Tibial nerve (tissue), 4 donors: ENCODE measurements at places on chromosomes 12 and 14. TPM values are rescaled to one million over a fixed set of nuclear protein-coding genes. Genes with fewer than 3 reads are reported as not detected.
A peak's percentile ranks its signal among the peaks of the same experiment; 100 is the strongest.

The TSPAN31 gene
- total RNA-seq = 47.1 TPM

- H3K4me1 ChIP-seq = peaks cover 32% of the 10 kb centered on the region
- no peak overlapping the region for H3K4me3 ChIP-seq
- H3K27me3 ChIP-seq = no peaks in the 10 kb centered on the region
- no peak overlapping the region for H3K27ac ChIP-seq
- DNase-seq = no peak
These were observed 17.2 kb downstream of the PTGES3 start for GRCh38 chr12:56670836-56671235.

The GLIPR1L1 gene
- total RNA-seq = not detected

- no peak for DNase-seq
- no peak overlapping the region for H3K4me3 ChIP-seq
- no peak overlapping the region for H3K27ac ChIP-seq
- no peaks in the 10 kb centered on the region for H3K27me3 ChIP-seq
These were observed 417.9 kb downstream of the AEBP2 start for GRCh38 chr12:19857204-19857603.

- H3K36me3 ChIP-seq = no peaks in the 10 kb centered on the region
- H3K4me1 ChIP-seq = no peaks in the 10 kb centered on the region
- no peak for DNase-seq
- no peaks in the 10 kb centered on the region for H3K27me3 ChIP-seq
- H3K27ac ChIP-seq = no peak overlapping the region
- no peak overlapping the region for H3K4me3 ChIP-seq
These were observed 41.4 kb upstream of the TBX5 start for GRCh38 chr12:114447274-114447716.

GRCh38 chr14:53850714-53851296 lies 105.8 kb downstream of the BMP4 start:
- no peaks in the 10 kb centered on the region for H3K4me1 ChIP-seq
- H3K36me3 ChIP-seq = no peaks in the 10 kb centered on the region
- no peak overlapping the region for H3K27ac ChIP-seq
- DNase-seq = no peak

- no peak overlapping the region for H3K27ac ChIP-seq
- no peaks in the 10 kb centered on the region for H3K4me1 ChIP-seq
These were observed 148.3 kb downstream of the KCNH5 start for GRCh38 chr14:62896932-62897456.

The ANO4 gene
- 3.9 TPM for total RNA-seq

DNA sequence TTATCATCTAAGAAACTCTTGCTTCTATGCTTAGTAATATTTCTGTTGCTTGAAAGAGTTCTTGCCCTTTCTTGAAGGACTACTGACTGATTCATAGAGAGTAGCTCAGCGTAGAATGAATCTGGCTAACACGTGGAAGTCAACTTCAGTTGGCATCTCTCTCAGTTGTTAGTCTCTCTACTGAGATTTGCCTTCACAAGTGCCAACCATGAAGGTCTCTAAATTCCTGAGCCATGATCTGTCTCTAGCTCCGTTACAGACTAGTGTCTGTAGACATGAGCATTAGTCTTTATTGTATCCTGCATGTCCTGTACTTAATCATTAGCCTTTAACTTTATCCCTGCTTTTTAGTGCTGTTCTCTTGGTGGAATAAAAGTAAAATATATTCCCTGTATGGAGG lies 19.1 kb upstream of the ALX1 start:
- H3K4me1 ChIP-seq = no peaks in the 10 kb centered on the region
- no peak overlapping the region for H3K27ac ChIP-seq
- no peaks in the 10 kb centered on the region for H3K36me3 ChIP-seq
- no peak for DNase-seq

The P3H3 gene
- 45.8 TPM for total RNA-seq

GRCh38 chr12:22201101-22201500 lies 133.4 kb downstream of the ST8SIA1 start:
- H3K27ac ChIP-seq = no peak overlapping the region
- DNase-seq = no peak
- no peaks in the 10 kb centered on the region for H3K27me3 ChIP-seq
- no peak overlapping the region for H3K4me3 ChIP-seq
- no peaks in the 10 kb centered on the region for H3K4me1 ChIP-seq

GRCh38 chr14:89276424-89276975 lies 140.5 kb downstream of the FOXN3 start:
- no peaks in the 10 kb centered on the region for H3K4me1 ChIP-seq
- H3K27me3 ChIP-seq = no peaks in the 10 kb centered on the region
- H3K27ac ChIP-seq = no peak overlapping the region
- no peak overlapping the region for H3K4me3 ChIP-seq
- DNase-seq = no peak

The EEF1AKMT3 gene
- 10.5 TPM for total RNA-seq

The SLC5A8 gene
- not detected for total RNA-seq

GRCh38 chr12:109270494-109270893 lies 38.6 kb downstream of the FOXN4 start:
- peaks cover 58% of the 10 kb centered on the region for H3K36me3 ChIP-seq
- H3K4me3 ChIP-seq = no peak overlapping the region
- H3K27me3 ChIP-seq = no peaks in the 10 kb centered on the region
- no peak overlapping the region for H3K27ac ChIP-seq

The SLC38A4 gene
- total RNA-seq = not detected

DNA sequence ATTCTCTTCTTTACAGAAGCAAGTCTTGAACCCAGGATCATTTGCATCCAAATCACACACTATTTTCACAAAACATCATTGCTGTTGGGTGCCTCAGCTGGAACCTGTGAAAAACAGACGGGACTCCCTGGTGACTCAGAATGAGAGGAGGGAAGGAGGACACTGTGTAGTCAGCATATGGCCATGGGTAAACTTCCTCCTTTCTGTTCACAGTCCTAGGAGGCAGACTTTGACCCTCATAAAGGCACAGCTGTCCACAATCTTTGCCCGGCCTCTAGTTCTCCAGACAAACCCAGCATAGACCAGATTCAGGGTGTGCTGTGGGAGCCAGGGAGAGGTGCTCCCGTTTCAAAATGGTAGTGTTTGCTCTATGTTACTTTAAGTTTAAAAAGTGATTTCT lies 62.0 kb downstream of the DYRK2 start:
- DNase-seq = no peak
- no peaks in the 10 kb centered on the region for H3K27me3 ChIP-seq
- no peaks in the 10 kb centered on the region for H3K36me3 ChIP-seq
- no peaks in the 10 kb centered on the region for H3K4me1 ChIP-seq

DNA sequence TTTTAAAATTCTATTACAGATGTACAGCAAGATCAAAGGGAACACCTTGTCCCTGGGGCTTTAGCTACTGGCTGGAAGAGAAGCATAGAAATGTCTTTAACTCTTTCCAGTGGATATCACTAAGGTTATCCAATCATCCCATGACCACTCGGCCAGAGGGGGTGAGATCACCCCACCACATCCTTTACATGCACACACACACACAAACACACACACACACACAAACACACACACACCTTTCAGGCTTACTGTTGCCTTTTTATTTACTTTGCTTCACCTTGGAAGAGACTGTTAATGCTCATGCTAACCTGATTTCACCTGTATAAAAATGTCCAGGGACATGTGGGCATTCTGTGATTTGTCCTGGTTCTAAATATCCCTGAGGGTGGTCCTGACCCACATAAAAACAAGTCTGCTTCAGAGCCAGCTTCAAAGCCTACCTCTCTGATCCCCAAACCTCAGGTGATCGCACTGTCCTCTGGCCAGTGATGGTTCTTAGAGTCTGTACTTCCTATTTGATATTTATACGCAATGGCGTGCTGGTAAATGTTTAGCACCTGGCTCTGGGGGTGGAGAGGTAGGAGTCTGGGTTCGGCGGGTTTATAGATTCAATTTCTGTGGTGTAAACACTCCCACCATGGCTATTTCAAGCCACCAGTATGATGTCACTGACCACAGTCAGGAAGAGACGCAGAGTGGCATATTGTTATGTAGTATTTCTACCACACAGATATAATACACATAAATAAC lies 166.1 kb upstream of the EEA1 start:
- H3K4me3 ChIP-seq = no peak overlapping the region
- no peaks in the 10 kb centered on the region for H3K4me1 ChIP-seq
- no peaks in the 10 kb centered on the region for H3K27me3 ChIP-seq
- no peaks in the 10 kb centered on the region for H3K36me3 ChIP-seq
- H3K27ac ChIP-seq = no peak overlapping the region

The LRTM2 gene
- total RNA-seq = not detected

The DENR gene
- total RNA-seq = 18.4 TPM

DNA sequence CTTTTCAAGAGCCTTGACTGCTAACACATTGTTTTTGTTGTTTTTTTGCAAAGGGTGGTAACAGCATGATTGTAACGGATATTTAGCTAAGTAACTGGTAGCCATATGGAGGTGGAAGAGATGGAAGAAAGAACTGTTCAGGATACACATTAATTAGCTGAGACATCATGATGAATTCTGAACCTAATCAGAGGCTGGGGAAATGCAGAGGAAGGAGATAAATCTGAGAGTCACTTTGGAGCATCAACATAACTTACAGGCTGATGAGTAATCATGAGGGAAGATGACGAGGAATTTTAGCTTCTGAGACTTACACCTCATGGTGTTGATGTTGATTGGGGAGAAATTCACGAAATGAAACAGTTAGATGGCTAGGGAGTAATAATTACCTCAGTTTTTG lies 62.3 kb downstream of the NIN start:
- DNase-seq = no peak
- no peaks in the 10 kb centered on the region for H3K27me3 ChIP-seq
- H3K4me1 ChIP-seq = no peaks in the 10 kb centered on the region
- no peaks in the 10 kb centered on the region for H3K36me3 ChIP-seq
- no peak overlapping the region for H3K4me3 ChIP-seq

DNA sequence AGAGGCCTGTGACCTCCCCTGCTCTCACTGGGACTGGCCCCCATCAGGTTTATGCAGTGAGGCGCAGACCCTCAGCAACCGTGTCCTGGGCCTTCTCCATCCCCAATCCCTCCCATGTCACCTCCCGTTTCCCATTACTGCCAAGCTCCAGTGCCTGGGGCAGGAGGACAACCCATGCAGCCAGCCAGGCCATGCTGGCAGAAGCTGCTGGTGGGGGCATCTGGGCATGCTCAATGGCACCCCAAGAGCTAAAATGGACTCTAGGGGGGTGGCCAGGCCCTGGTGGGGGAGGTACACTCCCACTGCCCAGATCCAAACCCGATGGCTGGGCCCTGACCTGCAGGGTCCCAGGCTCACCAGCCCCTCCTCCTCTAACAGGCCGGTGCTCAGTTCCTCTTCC lies 20.5 kb upstream of the GPR132 start:
- no peaks in the 10 kb centered on the region for H3K27me3 ChIP-seq
- no peak overlapping the region for H3K27ac ChIP-seq
- no peak for DNase-seq
- H3K4me3 ChIP-seq = no peak overlapping the region

- H3K27me3 ChIP-seq = no peaks in the 10 kb centered on the region
- no peaks in the 10 kb centered on the region for H3K36me3 ChIP-seq
- DNase-seq = no peak
- no peak overlapping the region for H3K4me3 ChIP-seq
These were observed 65.5 kb downstream of the LRP6 start for GRCh38 chr12:12201274-12201758.

The KCNA1 gene
- 3.7 TPM for total RNA-seq

GRCh38 chr12:68189821-68190242 lies 30.3 kb upstream of the IFNG start:
- H3K36me3 ChIP-seq = no peaks in the 10 kb centered on the region
- no peaks in the 10 kb centered on the region for H3K27me3 ChIP-seq
- no peak overlapping the region for H3K27ac ChIP-seq
- no peaks in the 10 kb centered on the region for H3K4me1 ChIP-seq
- no peak overlapping the region for H3K4me3 ChIP-seq

The BAG5 gene
- total RNA-seq = 36.5 TPM

GRCh38 chr14:42222924-42223471 lies 616.3 kb downstream of the LRFN5 start:
- H3K36me3 ChIP-seq = no peaks in the 10 kb centered on the region
- DNase-seq = peak; percentile 25
- no peaks in the 10 kb centered on the region for H3K27me3 ChIP-seq

- H3K36me3 ChIP-seq = no peaks in the 10 kb centered on the region
- no peak overlapping the region for H3K27ac ChIP-seq
- DNase-seq = no peak
- no peaks in the 10 kb centered on the region for H3K4me1 ChIP-seq
- H3K4me3 ChIP-seq = no peak overlapping the region
These were observed 42.3 kb downstream of the KIF26A start for GRCh38 chr14:104180561-104181165.

GRCh38 chr12:93019212-93019927 lies 90.3 kb upstream of the EEA1 start:
- H3K4me3 ChIP-seq = no peak overlapping the region
- DNase-seq = no peak
- no peaks in the 10 kb centered on the region for H3K27me3 ChIP-seq
- no peaks in the 10 kb centered on the region for H3K36me3 ChIP-seq
- no peaks in the 10 kb centered on the region for H3K4me1 ChIP-seq

- H3K4me1 ChIP-seq = no peaks in the 10 kb centered on the region
- no peak overlapping the region for H3K4me3 ChIP-seq
- DNase-seq = no peak
- no peaks in the 10 kb centered on the region for H3K36me3 ChIP-seq
- H3K27ac ChIP-seq = no peak overlapping the region
These were observed 16.3 kb downstream of the SPX start for GRCh38 chr12:21542403-21542802.

GRCh38 chr14:39383026-39383660 lies 49.1 kb downstream of the FBXO33 start:
- H3K36me3 ChIP-seq = peaks cover 11% of the 10 kb centered on the region
- DNase-seq = no peak
- no peaks in the 10 kb centered on the region for H3K27me3 ChIP-seq

GRCh38 chr12:127515941-127516340 lies 751.0 kb upstream of the TMEM132C start:
- H3K4me3 ChIP-seq = no peak overlapping the region
- no peak for DNase-seq
- H3K27ac ChIP-seq = no peak overlapping the region
- no peaks in the 10 kb centered on the region for H3K36me3 ChIP-seq

DNA sequence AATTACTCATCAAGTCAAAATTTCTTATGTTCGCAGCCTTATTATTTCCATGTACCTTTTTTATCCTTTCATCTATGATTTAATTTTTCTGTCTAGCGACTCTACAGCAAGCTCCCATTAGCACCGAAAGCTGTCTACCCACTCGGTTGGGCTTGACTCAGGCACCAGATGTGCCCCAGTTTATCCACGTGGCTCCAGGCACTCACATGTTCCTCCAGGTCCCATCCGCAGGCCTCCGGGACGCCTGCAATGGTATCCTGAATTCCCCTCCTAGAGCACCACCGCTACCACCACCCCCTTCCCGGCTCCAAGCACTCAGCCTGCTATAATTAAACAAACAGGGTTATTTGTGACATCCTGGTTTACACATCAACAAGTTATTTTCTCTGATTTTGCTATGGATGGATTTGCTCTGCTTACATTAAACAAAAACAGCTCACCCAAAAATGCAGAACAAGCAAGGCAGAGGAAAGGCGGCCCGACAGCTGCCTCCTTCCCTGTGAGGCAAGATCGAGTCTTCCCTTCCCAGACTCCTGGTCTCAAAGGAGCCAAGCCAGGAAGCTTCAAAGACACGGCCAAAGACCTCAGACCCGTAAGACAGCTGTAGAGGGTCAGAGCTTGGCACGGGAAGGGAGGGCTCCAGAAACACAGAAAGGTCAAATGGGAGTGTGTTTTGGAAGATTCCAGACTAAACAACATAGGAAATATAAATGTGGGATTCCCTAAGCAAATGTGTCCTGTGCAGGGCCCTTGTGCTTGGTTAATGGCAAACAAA lies 253.8 kb downstream of the TTC8 start:
- H3K4me3 ChIP-seq = no peak overlapping the region
- no peaks in the 10 kb centered on the region for H3K27me3 ChIP-seq
- no peak overlapping the region for H3K27ac ChIP-seq
- H3K4me1 ChIP-seq = no peaks in the 10 kb centered on the region
- no peak for DNase-seq
- H3K36me3 ChIP-seq = no peaks in the 10 kb centered on the region

GRCh38 chr12:1073652-1074051 lies 82.6 kb downstream of the ERC1 start:
- H3K4me1 ChIP-seq = no peaks in the 10 kb centered on the region
- no peaks in the 10 kb centered on the region for H3K36me3 ChIP-seq
- no peak overlapping the region for H3K4me3 ChIP-seq
- no peak overlapping the region for H3K27ac ChIP-seq

The CPM gene
- 54.0 TPM for total RNA-seq
